ENCODE measurements at places on chromosomes 12 and 14.
A peak's percentile ranks its signal among the peaks of the same experiment; 100 is the strongest.

- DNase-seq, result no peak
Observed at GRCh38 chr12:118682656-118683055, 298.7 kb upstream of the SRRM4 start.

GRCh38 chr12:18479256-18479655 lies 217.9 kb downstream of the PIK3C2G start:
- no peak for DNase-seq

GRCh38 chr12:113245695-113246477 lies 24.6 kb downstream of the TPCN1 start:
- DNase-seq, result peak; percentile 60

- DNase-seq, result no peak
Observed at GRCh38 chr14:56666294-56666693, 86.7 kb downstream of the TMEM260 start.

DNA sequence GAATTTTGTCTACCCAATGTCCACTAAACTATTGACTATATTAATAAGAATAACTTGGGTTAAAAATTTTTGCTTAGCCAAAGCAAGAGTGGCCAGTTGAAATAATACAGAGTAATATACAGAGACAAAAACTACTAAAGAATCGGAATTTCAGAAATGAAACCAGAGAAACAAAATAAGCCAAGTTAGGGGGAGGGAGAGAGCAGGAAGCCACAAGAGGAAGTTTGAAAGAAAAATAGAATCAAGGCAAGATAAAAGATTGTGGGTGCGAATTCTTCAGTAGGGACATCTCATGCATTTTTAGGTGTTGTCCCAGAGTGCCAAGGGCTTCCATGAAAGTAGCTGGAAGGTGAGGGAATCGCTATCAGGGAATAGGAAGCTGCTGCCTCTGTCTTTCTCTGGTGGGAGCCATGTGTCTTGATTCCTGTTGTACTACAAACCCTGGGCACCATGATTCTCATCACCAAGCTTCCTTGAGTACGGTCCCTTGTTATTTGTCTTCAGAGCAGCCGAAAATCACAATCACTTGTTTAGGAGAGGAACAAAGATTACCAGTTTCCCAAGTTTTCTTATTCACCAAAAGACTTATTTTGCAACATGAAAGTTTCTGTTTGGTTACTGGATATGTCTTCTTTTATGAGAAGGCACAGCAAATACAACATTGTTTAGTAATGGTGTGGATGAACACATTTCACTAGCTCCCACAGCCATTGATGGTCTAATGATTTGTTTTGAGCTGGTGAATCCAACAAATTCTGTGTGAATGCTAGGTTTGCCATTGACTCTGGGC lies 16.7 kb downstream of the NEUROD4 start:
- no peak for DNase-seq

DNA sequence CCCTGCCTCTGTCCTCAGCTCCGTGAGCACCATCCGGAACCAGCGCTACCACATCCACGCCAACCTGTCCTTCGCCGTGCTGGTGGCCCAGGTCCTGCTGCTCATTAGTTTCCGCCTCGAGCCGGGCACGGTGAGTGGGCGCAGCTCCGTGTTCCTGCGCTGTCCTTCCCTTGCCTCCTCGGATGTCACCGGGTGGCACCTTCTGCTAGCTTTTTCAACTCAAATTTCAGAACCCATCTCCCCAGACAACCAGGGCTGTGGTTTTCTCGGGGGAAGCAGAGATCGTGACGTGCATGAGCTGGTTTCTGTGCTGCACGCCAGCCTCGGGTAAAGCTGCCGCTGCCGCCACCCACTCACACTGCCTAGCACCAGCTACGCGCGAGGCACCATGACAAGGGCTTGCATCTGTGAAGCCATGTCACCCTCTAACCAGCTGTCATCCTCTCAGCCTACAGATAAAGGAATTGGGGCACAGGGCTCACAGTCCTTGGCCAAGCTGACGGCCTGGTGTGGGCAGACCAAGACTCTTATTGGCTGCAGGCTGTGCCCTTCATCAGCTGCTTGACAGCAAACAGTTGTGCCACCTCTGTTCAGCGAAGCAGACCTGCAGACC lies 152.1 kb downstream of the ADGRD1 start:
- DNase-seq, result no peak

GRCh38 chr12:26028953-26029735 lies 70.7 kb downstream of the RASSF8 start:
- DNase-seq, result peak; percentile 64

- DNase-seq, result no peak
Observed at GRCh38 chr14:89308232-89308959, 108.6 kb downstream of the FOXN3 start.

DNA sequence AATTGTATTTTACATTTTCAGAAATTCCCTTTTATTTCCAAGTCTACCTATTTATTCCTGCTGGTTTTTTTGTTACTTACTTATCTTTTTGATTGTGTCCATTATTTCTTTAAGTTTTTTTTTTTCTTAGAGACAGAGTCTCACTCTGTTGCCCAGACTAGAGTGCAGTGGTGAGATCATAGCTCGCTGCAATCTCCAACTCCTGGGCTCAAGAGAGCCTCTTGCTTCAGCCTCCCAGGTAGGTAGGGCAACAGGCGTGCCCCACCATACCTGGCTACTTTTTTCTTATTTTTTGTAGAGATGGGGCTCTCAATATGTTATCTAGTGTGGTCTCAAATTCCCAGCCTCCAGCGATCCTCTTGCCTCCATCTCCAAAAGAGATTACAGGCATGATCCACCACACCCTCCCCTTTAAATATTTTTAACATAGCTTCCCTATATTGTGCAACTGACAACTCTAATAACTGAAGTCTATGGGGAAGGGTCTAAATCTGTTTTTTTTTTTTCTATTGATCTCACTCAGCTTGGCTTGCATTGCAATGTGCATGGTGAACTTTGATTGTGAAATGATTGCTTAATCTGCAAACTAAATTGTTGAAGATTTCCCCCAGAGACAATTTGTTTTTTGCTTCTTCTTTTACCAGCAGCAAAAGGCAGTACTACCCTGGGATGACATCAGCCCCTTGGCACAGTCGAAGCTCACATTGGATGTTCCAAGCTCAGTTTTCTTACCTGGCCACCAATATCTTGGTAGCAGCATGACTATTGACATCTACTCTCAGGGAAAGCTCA lies 25.7 kb upstream of the COCH start:
- no peak for DNase-seq

- peak; percentile 41 for DNase-seq
Observed at GRCh38 chr14:65019944-65020566, 33.4 kb downstream of the FNTB start.

DNA sequence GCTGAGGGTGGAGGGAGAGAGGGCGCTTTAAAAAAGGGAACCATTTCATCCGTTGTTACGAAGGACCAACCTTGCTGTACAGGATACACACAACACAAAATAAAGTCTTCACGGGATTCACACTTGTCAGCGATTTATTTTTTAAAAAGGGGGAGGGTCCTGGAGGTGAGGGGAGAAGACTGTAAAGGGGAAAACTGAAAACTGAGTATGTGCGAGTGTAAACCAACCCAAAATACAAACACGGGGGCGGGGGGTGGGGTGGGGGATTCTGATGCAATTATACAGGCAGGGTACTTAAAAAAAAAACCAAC lies 499 bp upstream of the PRKAG1 start:
- DNase-seq, result no peak

DNA sequence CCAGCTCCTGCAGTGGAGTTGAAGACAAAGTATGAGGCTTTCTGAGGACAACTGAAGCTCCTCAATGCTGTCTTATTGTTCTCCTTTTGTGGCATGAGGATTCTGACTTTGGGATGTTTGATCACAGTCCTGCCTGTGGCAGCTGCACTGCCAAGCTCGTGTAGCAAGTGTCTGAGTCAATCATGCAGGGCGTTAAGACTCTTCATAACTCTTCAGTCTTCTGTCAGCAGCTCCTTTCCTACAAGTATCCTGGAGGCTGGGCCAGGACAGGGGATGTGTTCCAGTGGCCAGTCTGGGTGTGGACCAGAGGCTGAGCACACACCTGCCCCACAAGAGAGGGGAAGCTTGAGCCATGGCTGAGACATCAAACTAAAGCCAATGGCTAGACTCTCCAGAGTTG lies 94.3 kb downstream of the PELI2 start:
- no peak for DNase-seq

- no peak for DNase-seq
Observed at GRCh38 chr14:86305058-86305457, 775.1 kb downstream of the FLRT2 start.

- DNase-seq, result peak; percentile 7
Observed at GRCh38 chr14:88790501-88791251, 2.1 kb downstream of the EML5 start.

- no peak for DNase-seq
Observed at GRCh38 chr12:3727354-3727753, 25.6 kb downstream of the CRACR2A start.

DNA sequence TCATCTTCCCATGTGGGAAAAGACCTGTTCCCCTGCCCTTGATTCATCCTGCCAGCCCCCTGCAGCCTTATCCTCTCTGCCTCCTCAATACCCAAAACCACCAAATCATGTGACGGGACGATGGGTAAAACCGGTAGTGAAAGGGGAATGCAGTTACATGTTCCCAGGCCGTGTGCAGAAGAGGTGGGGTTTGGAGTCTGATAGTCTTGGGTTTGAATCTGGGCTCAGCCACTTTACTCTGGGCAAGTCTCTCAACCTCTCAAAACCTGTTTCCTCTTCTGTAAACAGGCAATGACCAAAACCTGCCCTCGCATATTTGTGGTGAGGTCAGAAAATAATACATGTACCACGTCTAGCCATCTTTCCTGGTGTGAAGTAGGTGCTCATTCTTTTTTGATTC lies 123.0 kb downstream of the PLXNC1 start:
- DNase-seq, result no peak

DNA sequence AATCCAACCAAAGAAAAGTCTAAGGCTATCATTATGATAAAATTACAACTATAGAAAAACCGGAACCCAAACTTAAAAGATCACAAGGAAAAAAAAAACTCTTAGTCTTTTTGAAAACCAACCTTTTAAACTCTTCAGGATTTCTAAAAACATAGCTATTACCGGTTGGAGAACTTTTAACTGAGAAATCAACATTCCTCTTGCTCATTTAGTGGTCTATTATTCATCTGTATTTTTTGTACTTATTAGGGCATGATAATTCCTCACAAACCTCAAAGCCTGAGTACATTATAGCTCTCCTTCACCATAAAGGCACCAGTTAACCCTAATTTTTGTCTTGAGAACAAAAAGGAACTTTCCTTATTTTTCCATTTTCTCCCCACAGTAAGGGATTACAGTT lies 10.4 kb downstream of the LUM start:
- DNase-seq, result no peak

- no peak for DNase-seq
Observed at GRCh38 chr12:131598717-131599116, 112.2 kb upstream of the SFSWAP start.

DNA sequence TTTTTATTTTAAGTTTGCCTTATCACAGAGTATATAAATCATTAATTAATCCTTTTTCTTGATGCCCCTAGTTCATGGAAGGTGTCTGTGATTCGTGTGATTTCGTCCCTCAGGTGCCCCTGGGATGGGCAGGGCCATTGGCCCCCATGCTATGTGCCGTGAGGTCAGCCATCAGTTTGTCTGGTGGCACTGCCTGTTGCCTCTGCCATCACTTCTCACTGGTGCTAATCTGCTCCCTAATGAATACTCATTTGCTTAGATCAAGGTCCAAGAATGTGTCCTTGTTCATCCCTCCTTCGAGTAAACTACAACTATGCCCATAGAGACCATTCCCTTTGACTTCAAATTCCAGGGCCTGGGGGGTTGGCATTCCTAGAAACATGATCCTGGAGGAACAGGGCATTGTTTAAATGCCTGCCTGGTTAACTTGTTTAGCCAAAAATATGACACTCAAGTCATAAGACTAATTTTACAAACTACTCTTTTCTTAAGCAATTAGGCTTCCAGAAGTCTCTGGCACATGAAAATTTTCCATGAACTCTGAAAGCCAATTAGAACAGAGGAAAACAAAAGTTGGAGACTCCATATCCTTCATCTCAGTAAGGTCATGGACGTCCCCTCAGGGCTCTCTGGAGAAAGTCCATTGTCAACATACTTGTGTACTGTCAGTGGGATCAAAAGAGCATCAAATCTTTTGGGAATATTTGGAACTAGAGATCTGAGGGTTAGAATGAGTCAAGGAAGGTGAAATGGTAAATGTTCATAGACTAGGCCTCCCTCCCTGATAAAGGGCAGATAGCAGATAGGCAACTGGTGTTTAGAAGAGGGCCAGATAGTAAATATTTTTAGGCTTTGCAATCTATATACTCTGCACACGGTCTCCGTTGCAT lies 90.9 kb upstream of the PLXNC1 start:
- DNase-seq, result no peak

DNA sequence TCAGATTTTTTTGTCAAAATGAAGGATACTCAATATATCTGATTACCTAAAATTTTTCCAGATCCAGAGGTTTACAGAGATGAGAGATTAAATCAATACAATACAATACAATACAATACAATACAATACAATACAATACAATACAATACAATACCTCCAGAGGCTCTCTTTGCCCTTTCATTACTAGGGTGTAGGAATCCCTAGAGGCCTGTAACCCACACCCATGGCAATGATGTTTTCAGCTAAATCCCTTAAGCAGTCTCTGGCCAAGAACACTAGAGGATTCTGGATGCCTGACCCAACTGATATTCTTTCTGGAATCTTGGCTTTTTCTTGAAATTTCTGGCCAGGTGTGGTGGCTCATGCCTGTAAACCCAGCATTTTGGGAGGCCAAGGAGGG lies 23.7 kb upstream of the AEBP2 start:
- DNase-seq, result no peak

GRCh38 chr14:96502621-96503305 lies 581 bp downstream of the PAPOLA start:
- DNase-seq, result no peak

DNA sequence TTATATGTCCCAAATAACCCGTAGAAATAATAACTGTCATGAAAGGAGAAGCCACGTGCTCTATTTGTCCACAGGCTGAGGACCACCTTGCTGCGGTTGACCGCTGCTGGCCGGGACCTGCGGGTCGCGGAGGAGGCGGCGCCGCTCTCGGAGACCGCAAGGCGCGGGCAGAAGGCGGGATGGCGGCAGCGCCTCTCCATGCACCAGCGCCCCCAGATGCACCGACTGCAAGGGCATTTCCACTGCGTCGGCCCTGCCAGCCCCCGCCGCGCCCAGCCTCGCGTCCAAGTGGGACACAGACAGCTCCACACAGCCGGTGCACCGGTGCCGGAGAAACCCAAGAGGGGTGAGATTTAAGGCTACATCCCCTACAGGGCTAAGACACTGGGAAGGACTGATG lies 21.0 kb downstream of the RPGRIP1 start:
- peak; percentile 77 for DNase-seq

GRCh38 chr14:34912182-34912581 lies 37.0 kb upstream of the BAZ1A start:
- no peak for DNase-seq

DNA sequence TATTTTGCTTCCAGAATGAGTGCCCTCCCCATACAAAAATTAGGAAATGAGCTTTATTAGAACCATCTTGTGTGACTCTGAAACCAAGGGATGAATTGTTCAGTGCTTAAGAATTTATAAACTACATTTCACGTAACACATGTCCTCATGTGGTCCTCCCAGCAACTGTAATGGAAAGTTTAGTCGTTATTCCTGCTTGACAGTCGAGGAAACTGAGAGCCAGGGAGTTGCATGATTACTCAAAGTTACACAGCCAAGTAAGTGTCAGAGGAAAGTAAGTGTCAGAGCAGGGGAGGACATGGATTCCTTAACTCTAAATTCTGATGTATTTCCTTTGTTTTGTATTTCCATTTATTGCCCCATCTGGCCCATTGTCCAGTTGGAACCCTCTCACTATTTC lies 453.9 kb downstream of the FUT8 start:
- no peak for DNase-seq
